ENCODE measurements at places on chromosomes 11 and 22. TPM values are rescaled to one million over a fixed set of nuclear protein-coding genes. Genes with fewer than 3 reads are reported as not detected.
A peak's percentile ranks its signal among the peaks of the same experiment; 100 is the strongest.

- peaks cover 39% of the 10 kb centered on the region for H3K4me1 ChIP-seq
- H3K27me3 ChIP-seq, result peaks cover 30% of the 10 kb centered on the region
- DNase-seq, result no peak
- peaks cover 29% of the 10 kb centered on the region for H3K36me3 ChIP-seq
These were observed 2.0 kb upstream of the TSSK2 start for GRCh38 chr22:19128946-19129727.

DNA sequence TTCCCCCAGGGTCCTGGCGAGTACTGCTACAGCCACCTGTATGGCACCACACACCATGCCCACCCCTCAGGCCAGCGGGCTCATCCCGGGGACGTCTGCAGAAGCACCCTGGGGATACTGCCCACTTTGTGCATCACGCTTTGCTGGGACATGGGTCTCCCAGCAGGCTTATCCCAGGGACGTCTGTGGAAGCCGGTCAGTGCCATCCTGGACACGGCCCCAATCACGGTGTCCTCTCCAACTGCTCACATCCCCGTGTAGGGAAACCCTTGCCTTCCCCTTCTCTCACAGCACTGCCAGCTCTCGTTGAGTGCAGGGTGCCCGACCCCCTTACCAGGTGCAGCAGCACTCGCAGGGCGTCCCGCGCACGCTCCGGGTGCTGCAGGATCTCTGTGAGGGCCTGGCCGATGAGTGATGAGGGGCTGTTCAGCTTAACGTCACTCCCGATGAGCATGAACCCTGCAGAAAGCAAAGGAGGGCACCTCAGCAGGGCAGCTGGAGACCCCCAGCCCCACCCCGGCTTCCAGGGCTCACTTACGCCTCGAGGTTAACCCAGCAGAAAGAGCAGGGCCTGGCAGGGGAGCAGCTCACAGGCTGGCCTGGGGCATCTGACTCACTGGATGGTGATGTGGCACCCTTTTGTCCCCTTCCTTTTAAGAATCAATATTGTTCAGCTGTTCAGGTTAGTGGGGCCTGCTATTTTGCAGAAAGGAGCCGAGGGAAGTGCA, 76.9 kb upstream of the PITPNB start:
- H3K27ac ChIP-seq, result no peak overlapping the region
- H3K27me3 ChIP-seq, result no peaks in the 10 kb centered on the region
- H3K4me1 ChIP-seq, result no peaks in the 10 kb centered on the region
- H3K4me3 ChIP-seq, result no peak overlapping the region
- H3K36me3 ChIP-seq, result no peaks in the 10 kb centered on the region

- peaks cover 18% of the 10 kb centered on the region for H3K27me3 ChIP-seq
- H3K36me3 ChIP-seq, result no peaks in the 10 kb centered on the region
- no peak overlapping the region for H3K27ac ChIP-seq
- no peaks in the 10 kb centered on the region for H3K4me1 ChIP-seq
These were observed 882 bp downstream of the CYB5R2 start for GRCh38 chr11:7672276-7672959.

GRCh38 chr11:118843565-118843964, 40.1 kb upstream of the CXCR5 start:
- no peaks in the 10 kb centered on the region for H3K27me3 ChIP-seq
- DNase-seq, result no peak
- H3K4me3 ChIP-seq, result no peak overlapping the region

Gene RASGRP2
- 15.8 TPM for total RNA-seq

GRCh38 chr11:122697636-122698167, 42.2 kb downstream of the UBASH3B start:
- no peaks in the 10 kb centered on the region for H3K4me1 ChIP-seq
- no peak for DNase-seq
- no peaks in the 10 kb centered on the region for H3K36me3 ChIP-seq
- no peak overlapping the region for H3K27ac ChIP-seq
- no peaks in the 10 kb centered on the region for H3K27me3 ChIP-seq

DNA sequence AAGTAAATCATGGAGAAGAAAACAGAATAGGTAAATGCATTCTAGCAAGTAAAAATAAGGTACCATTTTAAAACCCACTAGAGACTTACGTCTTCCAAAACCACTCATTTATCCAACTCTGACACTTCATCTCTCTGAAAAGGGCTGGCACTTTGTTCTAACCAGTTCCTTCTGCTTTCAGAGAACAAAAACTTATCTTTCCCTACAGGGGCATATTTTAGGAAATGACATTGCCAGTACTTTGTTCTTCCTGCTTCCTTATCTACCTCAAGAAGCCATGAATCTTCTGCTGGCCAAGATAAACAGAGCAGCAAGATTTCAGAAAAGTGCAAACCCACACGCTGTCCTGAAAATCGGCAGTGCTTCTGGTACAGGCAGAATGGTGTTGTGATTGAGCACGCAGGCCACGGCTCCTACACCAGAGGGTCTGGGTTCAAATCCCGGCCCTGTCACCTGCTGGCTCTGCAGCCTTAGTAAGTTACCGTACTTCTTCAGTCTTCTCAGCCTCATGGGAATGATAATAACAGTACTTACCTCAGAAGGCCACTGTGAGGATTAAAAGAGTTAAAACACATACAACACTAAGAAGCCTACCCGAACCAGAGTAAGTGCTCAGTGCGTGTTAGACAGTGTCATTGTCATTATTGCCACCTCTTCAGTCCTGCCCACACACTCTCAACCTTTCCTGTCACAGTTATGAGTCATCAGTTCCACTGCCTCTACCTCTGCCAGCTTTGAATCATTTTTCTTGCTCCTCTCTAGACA, 11.0 kb downstream of the MPZL3 start:
- H3K4me1 ChIP-seq, result peaks cover 24% of the 10 kb centered on the region
- H3K27me3 ChIP-seq, result peaks cover 9% of the 10 kb centered on the region
- H3K27ac ChIP-seq, result peak overlapping the region; percentile 58
- DNase-seq, result peak; percentile 77
- H3K36me3 ChIP-seq, result no peaks in the 10 kb centered on the region

- H3K36me3 ChIP-seq, result peaks cover 49% of the 10 kb centered on the region
- H3K27me3 ChIP-seq, result no peaks in the 10 kb centered on the region
- H3K27ac ChIP-seq, result no peak overlapping the region
- DNase-seq, result no peak
- no peak overlapping the region for H3K4me3 ChIP-seq
These were observed 39.6 kb upstream of the CHRM4 start for GRCh38 chr11:46431211-46431610.

DNA sequence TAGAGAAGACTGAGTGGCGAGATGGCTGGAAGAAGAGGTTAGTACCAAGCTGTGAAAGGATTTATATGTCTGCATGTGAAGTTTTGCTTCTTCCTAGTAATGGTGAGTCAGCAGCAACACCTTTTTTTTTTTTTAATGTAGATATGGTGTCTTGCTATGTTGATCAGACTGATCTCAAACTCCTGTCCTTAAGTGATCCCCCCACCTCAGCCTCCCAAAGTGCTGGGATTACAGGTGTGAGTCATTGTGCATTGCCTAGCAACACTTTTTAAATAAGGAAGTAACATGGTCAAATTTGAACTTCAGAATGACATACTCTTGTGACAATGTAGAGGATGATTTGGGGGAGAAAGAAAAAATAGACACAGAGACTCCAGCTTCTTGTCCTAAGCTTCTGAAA, 6.5 kb upstream of the CSTPP1 start:
- no peak for DNase-seq
- H3K4me1 ChIP-seq, result no peaks in the 10 kb centered on the region
- H3K27me3 ChIP-seq, result no peaks in the 10 kb centered on the region
- no peak overlapping the region for H3K4me3 ChIP-seq
- H3K27ac ChIP-seq, result peak overlapping the region; percentile 35

GRCh38 chr22:36236388-36237319, 2.7 kb downstream of the APOL2 start:
- peaks cover 13% of the 10 kb centered on the region for H3K4me1 ChIP-seq
- no peak overlapping the region for H3K27ac ChIP-seq
- H3K36me3 ChIP-seq, result peaks cover 6% of the 10 kb centered on the region
- no peaks in the 10 kb centered on the region for H3K27me3 ChIP-seq
- DNase-seq, result no peak

Gene CD81
- 181 TPM for total RNA-seq

DNA sequence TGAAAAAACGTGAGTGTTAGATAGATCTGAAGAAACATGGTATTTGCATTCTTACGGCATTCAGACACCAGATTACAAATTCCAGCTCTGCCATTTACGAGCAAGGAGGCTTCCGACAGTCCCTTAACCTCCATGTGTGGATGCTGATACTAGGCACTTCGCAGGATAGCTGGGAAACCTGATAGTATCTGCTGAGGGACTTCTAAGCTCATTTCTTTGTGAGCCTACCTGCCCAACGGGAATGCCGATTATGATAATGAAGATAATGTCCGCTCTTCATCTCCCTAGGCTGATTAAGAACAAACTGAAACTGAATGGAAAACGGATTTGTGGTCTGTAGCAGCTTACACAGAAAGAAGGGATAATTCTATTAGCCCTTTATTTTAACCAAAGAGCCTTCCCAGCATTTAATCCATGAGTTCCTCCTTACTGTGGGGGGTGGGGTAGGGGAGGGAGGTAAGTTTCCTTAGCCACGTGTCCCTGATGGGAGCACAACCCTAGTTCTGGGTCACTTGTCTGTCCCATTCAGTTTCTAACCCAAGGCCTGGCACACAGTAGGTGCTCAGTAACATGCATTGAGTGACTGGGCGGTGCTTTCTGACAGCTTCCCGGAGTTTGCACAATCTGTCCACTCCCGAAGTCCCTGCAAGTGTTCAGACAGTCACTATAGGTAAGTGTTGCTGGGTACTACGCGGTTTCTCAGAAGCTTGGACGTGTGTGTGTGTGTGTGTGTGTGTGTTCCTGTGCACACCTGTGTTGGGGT, 39.2 kb downstream of the CD6 start:
- no peak overlapping the region for H3K4me3 ChIP-seq
- no peak overlapping the region for H3K27ac ChIP-seq
- peaks cover 80% of the 10 kb centered on the region for H3K27me3 ChIP-seq
- H3K4me1 ChIP-seq, result peaks cover 20% of the 10 kb centered on the region

DNA sequence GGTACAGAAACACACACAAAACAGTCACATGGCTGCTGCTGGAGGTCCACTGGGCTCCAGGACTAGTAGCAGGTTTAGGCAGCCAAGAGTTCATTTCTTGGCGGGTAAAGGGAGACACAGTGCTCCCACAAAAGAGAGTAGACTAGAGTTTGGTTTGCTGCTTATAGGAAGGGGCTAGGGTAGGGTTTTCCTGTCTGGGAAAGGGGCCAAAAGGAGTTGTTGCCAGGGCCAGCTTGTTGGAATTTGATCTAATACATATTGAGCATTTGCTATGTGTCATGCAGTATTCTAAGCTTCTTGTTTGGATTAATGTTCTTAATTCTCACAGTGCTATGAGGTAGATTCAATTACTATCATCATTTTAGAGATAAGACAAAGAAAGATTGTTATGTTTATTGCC, 195.1 kb upstream of the PLET1 start:
- no peak overlapping the region for H3K4me3 ChIP-seq
- no peak overlapping the region for H3K27ac ChIP-seq
- H3K27me3 ChIP-seq, result no peaks in the 10 kb centered on the region

GRCh38 chr11:133579165-133580031, 47.1 kb upstream of the OPCML start:
- H3K27ac ChIP-seq, result no peak overlapping the region
- H3K36me3 ChIP-seq, result no peaks in the 10 kb centered on the region
- H3K4me1 ChIP-seq, result no peaks in the 10 kb centered on the region
- no peak for DNase-seq
- no peak overlapping the region for H3K4me3 ChIP-seq

Gene TRIM48
- total RNA-seq, result not detected

Gene MAP6
- total RNA-seq, result not detected

Gene CCDC73
- total RNA-seq, result not detected

Gene GDPD4
- total RNA-seq, result not detected

DNA sequence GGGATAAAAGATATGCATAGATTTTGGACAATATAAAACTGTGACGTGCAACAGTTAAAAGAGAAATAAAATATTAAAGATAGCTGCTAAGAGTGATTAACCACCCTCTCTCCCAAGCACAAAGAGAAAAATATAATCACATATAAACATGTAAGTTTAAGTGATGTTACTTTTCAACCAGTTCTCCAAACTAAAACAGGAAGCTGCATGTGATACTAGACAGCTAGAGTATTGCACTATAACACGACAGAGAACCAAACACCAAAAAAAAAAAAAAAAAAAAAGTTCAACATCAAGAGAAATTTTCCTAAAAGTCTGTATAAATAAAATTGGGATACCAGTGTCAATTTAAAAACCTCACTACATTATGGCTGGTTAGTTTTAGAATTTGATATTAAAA, 79.1 kb downstream of the PICALM start:
- H3K27me3 ChIP-seq, result no peaks in the 10 kb centered on the region
- peaks cover 90% of the 10 kb centered on the region for H3K36me3 ChIP-seq
- no peaks in the 10 kb centered on the region for H3K4me1 ChIP-seq
- no peak for DNase-seq
- no peak overlapping the region for H3K27ac ChIP-seq
- H3K4me3 ChIP-seq, result no peak overlapping the region

GRCh38 chr11:119320776-119321524, 4.0 kb upstream of the MCAM start:
- H3K4me3 ChIP-seq, result peak overlapping the region; percentile 48
- H3K36me3 ChIP-seq, result no peaks in the 10 kb centered on the region
- peak overlapping the region; percentile 93 for H3K27ac ChIP-seq
- peak; percentile 83 for DNase-seq
- H3K27me3 ChIP-seq, result no peaks in the 10 kb centered on the region

Gene PI4KA
- total RNA-seq, result 173 TPM

Gene IL18
- total RNA-seq, result 6.0 TPM

Gene NRXN2
- total RNA-seq, result 0.47 TPM

Gene MS4A6E
- not detected for total RNA-seq

Gene KLHL35
- total RNA-seq, result not detected

- no peaks in the 10 kb centered on the region for H3K27me3 ChIP-seq
- no peak for DNase-seq
These were observed 5.5 kb upstream of the APOA1 start for GRCh38 chr11:116842909-116843308.

- H3K27ac ChIP-seq, result no peak overlapping the region
- no peak for DNase-seq
- no peaks in the 10 kb centered on the region for H3K36me3 ChIP-seq
- peaks cover 7% of the 10 kb centered on the region for H3K27me3 ChIP-seq
- H3K4me1 ChIP-seq, result no peaks in the 10 kb centered on the region
These were observed 111.6 kb upstream of the BMAL1 start for GRCh38 chr11:13166036-13166435.

DNA sequence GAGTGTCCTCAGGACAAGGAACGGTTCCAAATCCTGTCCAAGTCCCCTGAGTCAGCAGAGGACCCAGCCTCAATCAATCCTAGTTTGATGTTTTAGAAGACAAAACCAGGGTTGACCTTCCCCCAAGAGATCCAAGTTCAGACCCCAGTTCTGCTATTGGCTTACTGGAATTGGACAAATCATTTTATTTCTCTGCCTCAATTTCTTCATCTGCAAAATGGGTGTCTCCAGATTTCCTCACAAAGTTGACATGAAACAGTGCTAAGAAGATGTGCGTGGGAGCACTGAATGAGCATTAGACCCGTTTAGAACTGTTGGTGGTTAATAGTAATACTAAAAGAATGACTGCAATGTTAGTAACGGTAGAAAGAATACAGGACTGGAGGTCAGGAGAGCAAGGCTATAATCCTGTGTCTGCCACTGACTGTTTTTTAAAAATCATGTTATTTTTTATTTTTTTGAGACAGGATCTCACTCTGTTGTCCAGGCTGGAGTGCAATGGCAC, 32.8 kb upstream of the SCUBE1 start:
- 0 out of 3 replicates have a peak, but pooled peaks cover 5% of the 10 kb centered on the region for H3K27me3 ChIP-seq
- no peaks in the 10 kb centered on the region for H3K4me1 ChIP-seq
- no peak for DNase-seq
- no peaks in the 10 kb centered on the region for H3K36me3 ChIP-seq
- no peak overlapping the region for H3K4me3 ChIP-seq
- H3K27ac ChIP-seq, result no peak overlapping the region

Gene NUP98
- 122 TPM for total RNA-seq

- H3K4me1 ChIP-seq, result no peaks in the 10 kb centered on the region
- DNase-seq, result no peak
- no peak overlapping the region for H3K4me3 ChIP-seq
- H3K27me3 ChIP-seq, result no peaks in the 10 kb centered on the region
These were observed 563.0 kb downstream of the BRD1 start for GRCh38 chr22:49264696-49265095.
